GM13977 (cell line): ENCODE measurements at places on chromosomes 1 and 21.

GRCh38 chr1:121417325-121417923 is 232.6 kb downstream of the SRGAP2C start:
- DNase-seq = no peak

GRCh38 chr21:30733026-30733425 is 14.0 kb downstream of the KRTAP21-2 start:
- DNase-seq = no peak

- DNase-seq = no peak
These were observed 28.8 kb upstream of the TRIM17 start for GRCh38 chr1:228445490-228445842.

GRCh38 chr1:24347159-24347934 is 28.2 kb downstream of the GRHL3 start:
- DNase-seq = no peak

- no peak for DNase-seq
These were observed 845.6 kb downstream of the ADGRL2 start for GRCh38 chr1:82646336-82646735.

GRCh38 chr1:40901886-40902852 is 40.0 kb upstream of the CITED4 start:
- no peak for DNase-seq
